ENCODE measurements at places on chromosomes 4 and X.

DNA sequence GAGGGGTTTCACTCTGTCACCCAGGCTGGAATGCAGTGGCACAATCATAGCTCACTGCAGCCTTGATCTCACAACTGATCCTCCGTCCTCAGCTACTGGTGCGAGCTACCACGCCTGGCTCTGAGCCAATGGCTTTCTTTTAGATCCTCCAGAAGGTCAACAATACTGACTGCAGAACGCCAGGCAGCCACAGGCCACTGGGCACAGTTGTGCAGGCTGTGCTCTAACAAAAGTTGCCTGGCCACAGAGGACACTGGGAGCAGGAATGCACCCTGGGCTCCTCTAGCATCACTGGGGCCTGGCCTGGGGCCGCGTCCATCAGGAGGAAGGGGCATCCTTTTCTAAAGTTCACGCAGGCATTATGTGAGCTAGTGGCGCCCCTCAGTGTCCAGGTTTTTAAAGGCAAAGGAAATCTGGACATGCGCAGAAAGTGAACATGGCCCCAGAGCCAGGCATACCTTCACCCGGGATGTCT lies 14.9 kb upstream of the PORCN start:
- no peak for DNase-seq

GRCh38 chr4:61375301-61375700 lies 175.2 kb downstream of the ADGRL3 start:
- DNase-seq: no peak

DNA sequence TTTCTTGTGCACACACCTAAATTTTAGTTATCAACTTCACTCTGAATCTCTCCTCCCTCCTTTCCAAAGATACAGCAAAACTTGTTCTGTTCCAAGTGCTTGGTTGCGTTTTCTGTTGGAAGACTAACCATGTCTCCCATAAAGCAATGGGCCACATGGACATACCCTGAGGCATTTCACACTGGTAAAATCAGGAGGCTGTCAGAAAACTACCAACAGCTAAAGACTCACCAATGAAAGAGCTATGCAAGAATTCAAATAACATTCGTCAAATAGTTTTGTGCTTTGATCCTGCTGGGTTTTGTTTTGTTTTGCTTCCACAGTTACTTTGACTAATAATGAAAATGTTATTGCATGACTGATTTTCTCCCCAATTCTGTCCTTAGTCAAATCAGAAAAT lies 46.0 kb downstream of the PHEX start:
- no peak for DNase-seq

- DNase-seq: peak; percentile 58
These were observed 51.3 kb upstream of the NFKB1 start for GRCh38 chr4:102449751-102450352.

GRCh38 chrX:119895843-119896326 lies at the start of gene AKAP14:
Gene AKAP14, plus strand, starts transcription at chrX:119895893. Its CDS starts 7,331 bp downstream, at chrX:119903224.
- no peak for DNase-seq

GRCh38 chrX:76127341-76127740 lies 45.5 kb upstream of the PBDC1 start:
- DNase-seq: no peak
